HFFc6 (cell line): ENCODE measurements at places on chromosomes 3 and 15. TPM values are rescaled to one million over a fixed set of nuclear protein-coding genes. Genes with fewer than 3 reads are reported as not detected.
A peak's percentile ranks its signal among the peaks of the same experiment; 100 is the strongest.

GRCh38 chr15:85482894-85483293, 102.5 kb downstream of the AKAP13 start:
- H3K27me3 ChIP-seq: peaks cover 4% of the 10 kb centered on the region
- H3K27ac ChIP-seq: peak overlapping the region; percentile 97
- peak; percentile 76 for DNase-seq
- peaks cover 83% of the 10 kb centered on the region for H3K4me1 ChIP-seq
- H3K4me3 ChIP-seq: peak overlapping the region; percentile 82
- peaks cover 3% of the 10 kb centered on the region for H3K36me3 ChIP-seq

- no peak overlapping the region for H3K4me3 ChIP-seq
- no peaks in the 10 kb centered on the region for H3K36me3 ChIP-seq
- no peak overlapping the region for H3K27ac ChIP-seq
- H3K27me3 ChIP-seq: no peaks in the 10 kb centered on the region
- H3K4me1 ChIP-seq: no peaks in the 10 kb centered on the region
- DNase-seq: no peak
These were observed 39.1 kb downstream of the COL6A5 start for GRCh38 chr3:130384476-130385025.

- peak overlapping the region; percentile 15 for H3K27ac ChIP-seq
- DNase-seq: no peak
- H3K36me3 ChIP-seq: no peaks in the 10 kb centered on the region
- no peak overlapping the region for H3K4me3 ChIP-seq
- peaks cover 11% of the 10 kb centered on the region for H3K4me1 ChIP-seq
These were observed 4.3 kb downstream of the SLC51A start for GRCh38 chr3:196220587-196220986.

Gene GOLGA8J
- not detected in 3 replicates for total RNA-seq

- no peaks in the 10 kb centered on the region; the same call in 1 of the 2 replicates for H3K27me3 ChIP-seq
- 0 out of 2 replicates have a peak, but pooled peaks cover 8% of the 10 kb centered on the region for H3K4me1 ChIP-seq
- no peak for DNase-seq
- H3K4me3 ChIP-seq: no peak overlapping the region
- no peaks in the 10 kb centered on the region for H3K36me3 ChIP-seq
These were observed 46.0 kb downstream of the RAB11A start for GRCh38 chr15:65914981-65915925.
